Stimulated activated CD8-positive, alpha-beta memory T cell treated with anti-CD3 and anti-CD28 coated beads, Interleukin-12 subunit alpha, Interleukin-12 subunit beta, amount 100 ng/mL, for 4 hours (primary cell): ENCODE measurements at places on chromosomes 11 and 22.

DNA sequence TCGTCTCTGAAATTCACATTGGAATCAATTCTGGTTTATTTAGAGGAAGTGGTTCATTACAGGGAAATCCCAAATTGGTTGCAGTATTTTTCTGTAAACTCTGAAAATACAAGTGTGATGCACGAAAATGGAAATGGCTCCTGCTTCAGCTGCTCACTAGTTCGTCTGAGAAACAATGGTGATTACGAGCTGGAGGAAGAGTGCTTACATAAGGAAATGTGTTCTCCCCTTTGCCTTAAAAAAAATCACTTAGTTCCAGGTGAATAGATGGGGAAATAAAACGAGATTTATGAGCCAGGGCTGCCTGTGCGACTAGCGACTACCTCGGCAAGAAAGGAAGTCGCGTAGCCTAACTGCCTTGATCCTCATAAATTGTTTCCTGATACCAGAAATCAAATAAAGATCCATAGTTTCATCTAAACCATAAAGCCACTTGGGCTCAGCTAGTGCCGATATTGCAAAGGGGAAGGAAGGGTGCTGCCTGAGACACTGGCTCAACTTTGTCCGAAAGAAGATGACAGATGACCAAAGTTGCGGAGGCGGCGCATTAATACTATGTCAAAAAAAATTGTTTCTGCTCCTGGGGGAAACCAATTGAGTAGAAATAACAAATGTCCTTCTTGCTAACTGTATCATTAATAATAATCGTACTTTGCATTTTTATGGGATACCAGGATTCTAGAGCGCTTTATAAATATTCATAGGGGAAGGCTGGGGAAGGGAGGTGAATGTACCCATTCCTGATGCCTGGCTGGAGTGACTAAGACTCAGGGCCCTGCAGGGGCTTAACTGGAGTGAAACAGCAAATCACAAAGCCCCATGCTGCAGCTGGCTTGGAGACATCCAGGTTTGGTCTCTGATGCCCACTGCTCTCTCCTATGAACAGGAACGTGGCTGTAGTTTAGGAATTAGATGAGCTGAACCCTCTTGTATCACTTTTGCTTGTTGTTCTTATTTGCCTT is 185.7 kb downstream of the BLID start:
- DNase-seq = no peak

DNA sequence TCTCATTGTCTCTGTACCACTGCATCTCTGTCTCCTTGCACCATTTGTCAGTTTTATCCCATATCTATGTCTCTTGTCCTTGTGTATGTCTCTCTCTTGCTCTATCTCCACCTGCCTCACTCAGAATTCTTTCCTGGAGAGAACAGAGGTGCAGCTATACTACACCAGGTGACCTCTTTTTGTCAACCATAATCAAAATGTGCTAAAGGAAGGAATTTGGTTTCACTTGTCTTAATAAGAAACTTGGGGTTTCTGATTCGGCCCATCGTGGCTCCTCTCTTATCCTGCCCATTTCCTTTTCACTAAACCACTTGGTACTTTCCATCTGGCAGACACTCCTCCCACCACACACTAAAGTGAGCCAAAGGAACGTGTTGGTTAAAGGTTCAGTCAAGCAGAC is 2.0 kb upstream of the C11orf42 start:
- DNase-seq = no peak

DNA sequence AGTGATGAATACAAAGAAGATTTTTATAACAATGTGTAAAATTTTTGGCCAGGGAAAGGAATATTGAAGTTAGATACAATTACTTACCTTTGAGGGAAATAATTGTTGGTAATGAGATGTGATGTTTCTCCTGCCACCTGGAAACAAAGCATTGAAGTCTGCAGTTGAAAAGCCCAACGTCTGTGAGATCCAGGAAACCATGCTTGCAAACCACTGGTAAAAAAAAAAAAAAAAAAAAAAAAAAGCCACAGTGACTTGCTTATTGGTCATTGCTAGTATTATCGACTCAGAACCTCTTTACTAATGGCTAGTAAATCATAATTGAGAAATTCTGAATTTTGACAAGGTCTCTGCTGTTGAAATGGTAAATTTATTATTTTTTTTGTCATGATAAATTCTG is 5.3 kb downstream of the BIRC3 start:
- no peak for DNase-seq

GRCh38 chr11:15532432-15532831 is 417.7 kb downstream of the INSC start:
- DNase-seq = no peak

DNA sequence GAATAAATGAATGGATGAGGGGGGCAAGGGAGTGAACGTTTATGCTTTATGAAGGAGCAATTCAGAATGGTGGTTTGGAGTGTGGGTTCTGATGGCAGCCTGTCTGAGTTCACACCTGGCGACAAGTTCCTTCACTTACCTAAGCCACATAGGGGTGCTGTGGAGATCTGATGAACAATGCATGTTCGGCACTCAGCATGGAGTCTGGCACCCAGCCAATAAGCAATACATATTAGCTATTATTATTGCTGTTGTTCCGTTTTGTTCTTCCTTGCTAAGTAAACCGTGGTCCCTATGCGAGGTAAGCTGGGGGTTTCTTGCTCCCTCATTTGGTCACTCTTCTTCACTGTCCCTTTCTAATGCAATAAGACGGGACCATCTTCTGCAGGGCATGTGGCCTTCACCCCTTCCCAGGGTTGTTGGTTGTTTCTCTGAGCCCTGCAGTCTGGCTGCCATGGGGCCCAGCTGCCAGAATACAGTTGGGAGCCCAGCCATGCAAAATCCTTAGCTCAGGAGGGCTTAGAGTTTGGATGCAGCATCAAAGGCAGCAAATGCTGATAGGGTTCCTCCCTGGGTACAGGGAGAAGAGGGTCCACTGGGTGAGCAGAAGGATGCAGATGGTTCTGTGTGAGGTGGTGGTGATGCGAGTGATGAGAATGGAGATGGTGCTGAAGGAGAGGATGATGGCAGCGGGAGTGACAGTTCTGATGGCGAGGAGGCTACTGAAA is 6.4 kb upstream of the PKNOX2 start:
- no peak for DNase-seq

DNA sequence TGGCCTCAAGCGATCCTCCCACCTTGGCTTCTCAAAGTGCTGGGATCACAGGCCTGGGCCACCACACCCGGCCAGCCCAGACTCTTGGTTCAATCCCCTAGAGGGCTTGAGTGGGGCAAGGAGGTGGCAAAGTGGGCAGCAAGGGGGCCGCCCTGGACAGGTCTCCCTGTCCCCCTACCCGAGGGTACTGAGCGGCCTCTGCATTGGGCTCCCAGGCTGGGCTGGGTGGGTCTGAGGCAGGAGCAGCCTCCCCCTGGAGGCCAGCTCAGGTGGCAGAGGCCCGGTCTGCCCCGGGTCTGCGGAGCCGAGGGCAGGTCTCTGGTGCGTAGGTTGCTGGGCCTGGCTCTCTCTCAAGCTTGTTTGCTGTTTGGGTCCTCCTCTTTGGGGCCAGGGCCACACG is 22.4 kb upstream of the CCDC188 start:
- DNase-seq = no peak

DNA sequence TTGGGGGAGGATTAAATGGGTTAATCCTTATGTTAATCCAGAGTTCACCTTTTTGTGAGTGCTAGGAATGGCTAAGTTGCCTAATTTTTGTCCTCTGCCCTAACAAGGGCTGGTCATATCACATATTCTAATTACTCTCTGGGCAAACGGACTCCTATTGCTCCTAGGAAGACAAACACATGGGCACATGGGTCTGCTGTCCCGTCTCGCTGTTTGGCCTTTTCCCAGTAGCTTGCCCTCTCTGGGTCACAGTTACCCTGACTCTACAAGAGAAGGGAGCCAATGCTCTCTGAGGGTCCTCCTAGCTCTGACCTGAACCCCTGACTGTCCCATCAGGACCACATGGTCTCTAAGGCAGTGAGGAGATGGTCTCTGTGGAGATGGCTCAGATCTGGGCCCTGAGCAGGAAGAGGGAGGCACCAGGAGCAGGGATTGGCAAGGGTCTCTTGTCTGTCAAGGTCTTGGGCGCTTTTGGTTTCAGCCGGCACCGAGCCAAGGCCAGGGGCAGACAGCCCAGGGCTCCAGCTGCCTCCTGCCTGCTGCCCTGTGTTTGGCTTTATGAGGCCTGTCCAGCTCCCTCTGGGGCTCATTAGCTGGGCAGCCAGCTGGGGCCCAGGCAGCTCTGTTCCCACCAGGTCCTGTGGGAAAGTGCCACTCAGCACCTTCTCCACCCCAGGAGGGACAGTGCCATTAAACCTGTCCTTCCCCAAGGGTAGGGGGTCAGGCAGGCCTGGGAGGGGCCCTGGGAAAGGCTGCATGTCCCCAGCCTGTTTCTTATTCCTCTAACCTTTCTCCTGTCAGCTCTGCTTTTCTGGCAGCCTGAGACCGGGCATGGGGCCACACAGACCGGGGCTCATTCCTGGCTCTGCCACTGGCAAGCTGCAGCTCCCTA is 559.9 kb downstream of the MN1 start:
- DNase-seq = no peak

GRCh38 chr11:15985127-15985859 is 371.1 kb downstream of the SOX6 start:
- no peak for DNase-seq

- DNase-seq = no peak
These were observed 130.0 kb upstream of the MTNR1B start for GRCh38 chr11:92839450-92839849.

GRCh38 chr11:28038775-28039174 is 69.2 kb downstream of the KIF18A start:
- no peak for DNase-seq

DNA sequence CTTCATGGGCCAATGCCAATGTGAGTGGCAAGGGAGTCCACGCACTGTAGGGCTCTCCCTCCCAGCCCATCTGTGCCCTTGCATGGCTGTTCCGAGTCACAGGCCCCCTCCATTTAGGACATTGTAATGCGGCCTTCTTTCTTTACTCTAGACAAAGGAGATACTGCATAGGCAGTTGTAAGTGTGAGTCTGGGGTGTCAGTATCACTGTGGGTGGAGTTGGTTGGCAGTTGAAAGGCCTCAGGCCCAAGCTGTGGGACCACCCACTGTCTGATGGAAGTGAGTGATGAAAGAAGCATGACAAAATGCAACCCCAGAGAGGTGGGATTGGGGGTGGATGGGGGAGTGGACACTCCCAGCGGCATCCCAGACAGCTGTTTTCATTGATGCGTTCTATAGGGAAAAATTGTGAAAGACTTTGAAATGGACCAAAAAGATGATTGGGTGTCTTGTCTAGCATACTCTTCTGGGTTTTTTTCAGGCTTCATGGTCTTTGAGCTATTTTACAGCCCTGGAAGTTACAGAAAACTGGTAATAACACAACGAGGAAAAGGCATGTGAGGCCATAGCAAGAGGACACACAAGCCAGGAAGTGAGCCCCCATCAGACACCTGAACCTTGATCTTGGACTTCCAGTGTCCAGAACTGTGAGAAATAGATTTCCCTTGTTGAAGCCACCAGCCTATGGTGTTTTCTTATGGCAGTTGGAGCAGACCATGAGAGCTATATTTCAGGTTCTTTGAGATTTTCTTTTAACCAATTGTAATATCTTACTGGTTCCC is 114.6 kb downstream of the NECTIN1 start:
- DNase-seq = no peak

DNA sequence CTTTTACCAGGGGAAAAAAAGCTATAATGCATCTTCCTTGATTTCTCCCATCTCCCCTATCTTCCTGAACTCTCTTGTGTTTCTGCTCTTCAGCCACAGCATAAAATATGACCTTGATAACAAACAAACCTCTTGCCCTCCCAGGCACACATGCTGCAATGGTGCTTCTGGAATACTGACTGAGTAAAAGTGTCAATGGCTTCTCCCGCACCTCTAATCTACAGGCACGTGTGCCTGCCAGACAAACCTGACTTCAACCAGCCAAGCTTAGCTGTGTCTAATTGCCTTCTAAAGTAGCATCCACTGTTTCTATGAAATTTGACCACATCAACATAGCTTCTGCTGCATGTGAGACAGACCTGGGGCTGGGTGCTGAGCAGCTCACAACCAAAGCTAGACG is 12.7 kb downstream of the OPCML start:
- no peak for DNase-seq

DNA sequence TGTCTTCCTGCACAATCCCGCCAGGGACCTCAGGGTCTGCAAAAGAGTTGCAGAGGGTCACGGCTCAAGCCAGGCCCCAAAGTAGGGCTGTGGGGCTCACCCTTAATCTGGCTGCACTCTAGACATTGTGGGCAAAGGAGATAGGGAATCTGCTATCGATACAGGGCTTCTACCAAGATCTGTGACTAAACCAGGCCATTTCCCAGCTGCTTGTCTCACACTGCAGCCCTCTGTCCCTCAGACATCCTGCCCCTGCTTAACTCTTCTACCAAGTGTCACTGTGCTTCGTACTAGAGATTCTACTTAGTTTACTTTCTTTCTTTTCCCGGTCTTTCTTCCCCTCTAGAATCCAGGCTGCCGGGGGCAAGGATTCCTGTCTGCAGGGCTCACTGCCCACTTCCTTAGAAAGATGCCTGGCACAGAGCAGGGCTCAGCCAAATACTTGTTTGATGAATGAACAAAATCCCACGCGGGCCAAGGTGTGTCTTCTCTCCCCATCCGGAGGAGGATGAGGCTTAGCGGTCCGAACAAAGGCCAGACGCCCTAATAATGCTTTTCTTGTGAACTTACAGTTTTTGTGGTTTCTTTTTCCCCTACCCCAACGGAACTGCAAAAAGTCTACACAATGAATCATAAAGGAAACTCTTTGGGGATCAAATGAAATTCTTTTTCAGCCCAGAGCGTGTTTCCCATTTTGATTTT is 61.3 kb upstream of the ANO1 start:
- DNase-seq = no peak

- no peak for DNase-seq
These were observed 65.3 kb downstream of the PRDM11 start for GRCh38 chr11:45211732-45212131.

DNA sequence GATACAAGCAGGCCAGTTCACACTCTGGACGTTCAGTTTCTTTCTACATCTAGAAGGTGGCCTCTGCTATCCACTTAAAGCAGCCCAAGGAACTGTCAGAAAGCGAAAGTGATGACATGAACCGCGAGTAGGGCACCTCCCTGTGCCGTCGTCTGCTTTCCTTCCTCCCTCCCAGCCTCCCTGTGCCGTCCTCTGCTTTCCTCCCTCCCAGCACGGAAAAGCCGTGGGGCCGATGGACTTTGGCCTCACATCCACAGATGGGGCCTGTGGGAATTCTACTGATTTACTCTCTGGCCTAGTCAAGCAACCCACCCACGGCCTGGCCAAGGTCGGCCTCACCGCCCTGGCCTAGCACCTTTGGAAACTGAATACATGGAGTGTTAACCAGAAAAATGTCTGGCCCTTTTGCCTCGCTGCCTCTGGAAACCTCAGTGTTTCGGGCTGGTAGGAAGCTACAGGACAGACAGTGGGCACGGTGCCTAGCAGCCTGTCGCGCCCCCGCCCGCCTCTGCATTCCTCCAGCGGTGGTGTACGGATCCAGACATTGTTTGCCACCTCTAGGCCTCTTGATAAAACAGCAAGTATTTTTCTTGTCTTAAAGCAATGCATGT is 14.2 kb downstream of the PEX26 start:
- DNase-seq = no peak

GRCh38 chr11:132838627-132839026 is 693.7 kb downstream of the OPCML start:
- DNase-seq = no peak
